GM12891 (cell line): ENCODE measurements at places on chromosomes 3 and 15.

DNA sequence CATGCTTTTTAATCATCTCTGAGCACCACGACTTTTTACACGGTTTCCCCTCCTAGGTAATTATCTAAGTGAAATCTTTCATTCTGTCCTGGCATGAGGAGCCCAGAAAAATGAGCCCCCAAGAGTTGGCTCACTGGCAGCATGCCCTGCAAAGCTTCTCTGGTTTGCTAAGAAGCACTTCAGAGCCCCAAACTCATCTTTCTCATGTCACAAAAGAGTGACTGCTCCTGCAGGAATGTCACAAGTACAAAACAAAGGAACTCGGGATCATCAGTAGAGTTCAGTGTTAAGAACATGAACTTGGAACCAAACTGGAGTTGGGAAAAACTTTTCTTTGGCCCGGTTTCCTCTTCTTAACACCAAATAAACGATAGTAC is 123.9 kb downstream of the FOXB1 start:
- no peak for DNase-seq

DNA sequence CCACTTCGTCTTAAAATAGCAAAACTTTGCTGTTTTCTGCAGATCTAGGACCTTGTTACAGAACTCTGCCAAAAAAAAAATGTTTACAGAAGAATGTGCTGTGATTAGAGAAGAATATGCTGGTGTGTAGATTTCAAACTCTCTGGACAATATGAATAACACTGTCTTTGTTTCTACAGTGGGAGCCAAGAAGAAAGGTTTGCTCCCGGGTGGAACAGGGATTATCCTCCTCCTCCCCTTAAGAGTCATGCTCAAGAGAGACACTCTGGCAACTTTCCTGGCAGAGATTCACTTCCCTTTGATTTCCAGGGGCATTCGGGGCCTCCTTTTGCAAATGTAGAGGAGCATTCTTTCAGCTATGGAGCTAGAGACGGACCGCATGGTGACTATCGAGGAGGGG is 27.3 kb downstream of the RBM6 start:
- DNase-seq, result no peak

DNA sequence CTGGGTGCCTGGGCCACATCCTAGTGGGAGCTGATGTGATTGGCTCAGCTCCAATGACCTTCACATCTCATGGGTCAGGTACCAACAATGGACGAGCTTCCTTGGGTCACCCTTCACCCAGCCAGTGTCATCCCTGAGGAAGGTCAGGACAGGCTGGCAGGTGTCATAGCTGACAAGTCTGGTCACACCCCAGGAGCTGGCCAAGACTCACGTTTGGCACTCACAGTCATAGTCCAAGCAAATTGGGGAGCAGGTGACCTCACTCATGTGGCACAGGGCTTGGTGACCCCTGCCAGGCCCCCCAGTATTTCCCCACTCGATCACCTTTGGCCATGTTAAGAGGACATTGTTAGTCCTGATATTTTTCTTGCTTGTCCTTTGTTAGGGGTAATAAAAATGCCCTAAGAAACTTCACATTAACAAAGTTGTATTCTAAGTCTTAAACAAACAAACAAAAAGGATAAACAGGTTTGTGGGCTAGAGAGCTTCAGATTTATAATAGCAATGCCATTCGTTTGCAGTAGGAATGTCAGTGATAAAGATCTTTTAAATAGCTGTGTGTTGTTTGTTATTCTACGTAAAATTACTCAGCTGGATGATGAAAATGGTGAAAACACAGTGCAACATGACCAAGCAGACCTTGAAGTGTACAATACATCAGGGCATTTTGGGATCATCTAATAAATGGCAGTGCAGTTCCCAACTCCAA is 79.5 kb upstream of the POMGNT2 start:
- DNase-seq, result no peak

GRCh38 chr3:59731943-59732342 is 682.1 kb upstream of the CFAP20DC start:
- DNase-seq, result no peak

DNA sequence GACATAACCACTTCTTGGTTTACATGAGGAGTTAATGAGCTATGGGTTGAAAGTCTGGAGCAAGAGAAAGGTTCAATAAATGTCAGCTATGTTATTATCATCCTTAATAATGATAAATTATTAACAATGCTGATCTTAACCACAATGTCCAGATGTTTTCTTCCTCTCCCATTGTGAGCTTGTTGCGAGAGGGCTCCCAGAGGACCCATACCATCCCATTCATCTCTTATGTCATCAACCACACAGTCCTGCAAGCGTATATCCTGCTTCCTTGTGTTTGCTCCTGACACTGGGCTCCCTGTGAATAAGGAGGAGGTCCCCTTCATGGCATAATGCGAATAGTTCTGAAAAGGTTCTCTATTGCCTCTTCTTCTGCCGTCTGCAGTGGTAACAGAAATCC is 266.8 kb downstream of the TLE3 start:
- no peak for DNase-seq

GRCh38 chr15:58678683-58679082 is 70.8 kb downstream of the ADAM10 start:
- no peak for DNase-seq

DNA sequence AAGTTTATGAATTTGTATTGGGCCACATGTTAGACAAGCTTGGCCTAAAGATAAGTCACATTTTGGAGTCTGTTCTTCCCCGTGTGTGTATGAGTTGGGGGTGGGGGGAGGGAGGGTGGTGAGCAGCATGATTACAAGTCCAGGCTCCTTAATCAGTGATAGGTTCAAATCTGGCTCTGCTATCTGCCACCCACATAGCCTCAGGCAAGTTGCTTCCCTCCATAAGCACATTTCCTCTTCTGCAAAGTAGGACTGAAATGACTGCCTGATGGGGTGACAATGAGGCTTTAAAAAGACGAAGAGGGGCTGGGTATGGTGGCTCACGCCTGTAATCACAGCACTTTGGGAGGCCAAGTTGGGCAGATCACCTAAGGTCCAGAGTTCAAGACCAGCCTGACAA is 1.1 kb upstream of the SPATA12 start:
- DNase-seq, result no peak

DNA sequence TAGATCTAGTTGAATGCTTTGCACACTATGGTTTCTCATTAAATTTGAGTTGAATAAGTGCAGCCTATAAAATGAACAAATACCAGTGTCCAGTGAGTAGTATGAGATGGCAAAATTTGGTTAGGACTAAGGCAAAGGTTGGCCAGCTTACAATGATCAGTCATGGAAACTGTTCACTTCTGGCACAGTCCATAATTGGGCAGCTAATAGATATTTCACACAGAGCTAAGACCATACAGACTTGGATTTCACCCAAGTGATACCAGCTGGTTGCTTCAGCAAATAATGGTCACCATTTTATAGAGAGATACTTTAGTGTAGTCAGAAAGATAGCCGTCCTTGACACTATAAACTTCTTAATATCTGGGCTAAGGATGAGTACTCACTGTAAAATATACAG is 15.7 kb downstream of the GAP43 start:
- DNase-seq, result no peak

DNA sequence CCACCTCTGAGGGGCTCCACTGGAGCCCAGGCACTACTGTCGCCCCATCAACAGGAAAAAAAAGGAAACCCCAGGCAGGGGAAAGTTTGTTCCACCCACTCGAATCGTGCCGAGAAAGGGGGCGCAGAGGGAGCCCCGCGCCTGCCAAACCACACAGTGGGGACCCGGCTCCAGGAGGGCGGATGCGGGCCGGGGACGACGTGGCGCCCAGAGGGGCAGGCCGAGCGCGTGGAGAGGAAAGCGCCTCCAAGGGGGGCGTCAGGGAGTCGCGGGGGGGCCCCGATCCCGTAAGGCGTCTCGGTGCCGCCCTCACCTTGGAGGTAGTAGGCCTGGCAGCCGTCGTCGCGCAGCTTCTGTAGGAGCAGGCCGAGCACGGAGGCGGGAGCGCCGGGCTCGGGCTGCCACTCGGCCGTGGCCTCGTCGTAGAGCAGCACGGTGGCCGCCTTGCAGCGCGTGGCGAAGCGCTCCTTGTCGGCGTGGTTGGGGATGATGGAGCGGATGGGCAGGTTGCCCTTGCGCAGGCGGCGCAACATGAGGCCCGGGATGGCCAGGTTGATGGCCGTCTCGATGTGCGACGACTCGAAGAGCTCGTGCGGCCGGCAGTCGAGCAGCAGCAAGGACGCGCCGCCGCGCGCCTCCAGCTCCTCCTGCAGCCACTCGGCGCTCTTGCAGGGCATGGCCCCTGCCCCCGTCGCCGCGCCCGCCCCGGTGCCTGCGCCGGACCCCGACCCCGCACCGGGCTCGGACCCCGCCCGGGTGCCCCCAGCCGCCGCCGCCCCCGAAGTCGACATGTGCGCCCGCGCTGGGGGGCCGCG is 627 bp downstream of the DUSP7 start:
- DNase-seq, result peak; percentile 61
